AG09309 (cell line): ENCODE measurements at places on chromosomes 13 and 19.
A peak's percentile ranks its signal among the peaks of the same experiment; 100 is the strongest.

- no peak for DNase-seq
Observed at GRCh38 chr13:98310485-98311199, 133.6 kb upstream of the RNF113B start.

DNA sequence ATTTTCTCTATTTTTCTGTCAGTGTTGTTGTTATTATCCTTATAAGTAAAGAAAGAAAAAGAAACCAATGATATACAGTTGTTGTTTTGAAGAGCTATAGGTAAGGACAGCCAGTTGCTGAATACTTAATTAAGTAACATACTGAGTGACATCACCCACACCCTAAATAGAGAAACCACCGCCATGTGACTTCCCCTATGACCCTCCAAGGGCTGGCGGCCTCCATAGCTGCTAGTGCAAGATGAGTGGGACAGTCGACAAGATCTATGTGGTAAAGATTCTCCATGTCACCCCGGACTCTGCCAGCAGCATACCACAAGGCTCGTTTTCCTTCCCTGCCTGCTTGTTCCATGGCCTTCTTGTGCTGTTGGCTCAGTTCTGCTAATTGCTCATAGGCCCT lies 221.1 kb downstream of the DNAJC15 start:
- DNase-seq = no peak

- DNase-seq = no peak
Observed at GRCh38 chr13:50291611-50292010, 276.4 kb downstream of the KCNRG start.

GRCh38 chr13:73000027-73000674 lies 58.7 kb upstream of the KLF5 start:
- no peak for DNase-seq

DNA sequence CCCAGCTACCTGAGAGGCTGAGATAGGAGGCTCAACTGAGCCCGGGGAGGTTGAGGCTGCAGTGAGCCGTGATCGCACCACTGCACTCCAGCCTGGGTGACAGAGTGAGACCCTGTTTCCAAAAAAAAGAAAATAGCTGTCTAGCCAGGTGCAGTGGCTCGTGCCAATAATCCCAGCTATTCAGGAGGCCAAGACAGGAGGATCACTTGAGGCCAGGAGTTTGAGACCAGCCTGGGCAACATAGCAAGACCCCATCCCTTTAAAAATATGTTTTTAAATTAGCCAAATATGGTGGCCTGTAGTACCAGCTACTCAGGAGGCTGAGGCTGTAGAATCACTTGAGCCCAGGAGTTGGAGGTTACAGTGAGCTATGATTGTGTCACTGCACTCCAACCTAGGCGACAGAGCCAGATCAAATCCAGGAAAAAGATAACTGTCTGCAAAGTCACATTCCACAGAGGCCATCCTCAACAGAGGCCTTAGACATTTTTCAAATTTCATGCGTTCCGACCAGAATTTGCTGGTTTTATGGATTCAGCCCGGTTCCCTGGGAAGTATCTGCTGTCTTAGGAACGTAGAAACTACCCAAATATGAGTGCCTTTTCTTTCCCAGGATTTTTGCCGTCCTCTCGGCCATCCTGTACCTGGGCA lies 58.7 kb upstream of the USE1 start:
- DNase-seq = no peak

- no peak for DNase-seq
Observed at GRCh38 chr13:109764470-109765291, 21.7 kb downstream of the IRS2 start.

DNA sequence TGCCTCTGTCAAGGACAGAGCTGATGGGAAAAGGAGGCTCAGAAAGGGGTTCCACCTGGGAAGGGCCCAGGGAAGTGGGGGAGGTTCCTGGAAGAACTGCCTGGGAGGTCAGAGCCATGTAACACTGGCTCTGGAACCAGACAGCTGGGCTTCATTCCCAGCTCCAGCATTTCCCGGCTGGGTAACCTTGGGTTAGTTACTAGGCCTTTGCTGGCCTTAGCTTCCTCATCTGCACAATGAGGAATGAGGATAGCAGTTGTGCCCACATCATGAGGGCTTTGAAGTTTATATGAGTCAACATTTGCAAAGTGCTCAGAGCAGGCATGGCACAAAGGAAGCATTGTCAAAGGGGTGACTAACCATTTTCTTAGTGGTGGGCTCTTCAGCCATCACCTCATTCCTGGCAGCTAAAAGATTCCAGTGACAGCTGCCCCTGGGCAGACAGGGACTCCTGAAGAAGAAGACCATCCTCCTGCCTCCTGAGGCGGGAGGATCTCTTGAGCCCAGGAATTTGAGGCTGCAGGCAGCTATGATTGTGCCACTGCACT lies 1.7 kb upstream of the DNAJB1 start:
- no peak for DNase-seq

DNA sequence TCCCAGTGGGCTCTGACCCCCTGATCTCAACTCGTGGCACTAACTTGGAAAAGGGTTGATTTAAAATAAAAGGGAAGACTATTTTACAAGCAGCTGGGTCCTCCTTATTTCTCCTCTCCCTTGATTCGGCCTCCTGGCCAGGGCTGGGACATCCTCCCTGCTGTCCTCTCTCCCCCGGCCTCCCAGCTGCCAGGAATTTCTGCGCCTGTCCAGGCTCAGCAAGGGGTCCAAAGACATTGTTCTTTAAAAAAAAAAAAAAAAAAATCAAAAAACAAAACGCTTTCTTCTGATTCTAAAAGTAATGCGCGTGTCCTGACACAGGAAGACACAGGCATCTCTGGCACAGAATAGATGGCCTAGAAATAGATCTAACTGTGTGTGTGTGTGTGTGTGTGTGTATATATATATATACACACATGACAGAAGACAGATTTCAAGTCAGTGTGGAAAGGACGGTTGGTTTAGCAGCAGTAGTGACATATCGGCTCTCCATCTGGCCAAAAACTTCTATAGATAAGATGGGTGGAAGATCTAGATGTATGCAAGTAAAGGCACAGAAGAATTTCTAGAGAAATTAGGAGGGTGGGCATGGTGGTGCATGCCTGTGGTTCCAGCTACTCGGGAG lies 12.3 kb upstream of the LENG8 start:
- no peak for DNase-seq

- no peak for DNase-seq
Observed at GRCh38 chr19:47694466-47695273, 18.6 kb upstream of the EHD2 start.

DNA sequence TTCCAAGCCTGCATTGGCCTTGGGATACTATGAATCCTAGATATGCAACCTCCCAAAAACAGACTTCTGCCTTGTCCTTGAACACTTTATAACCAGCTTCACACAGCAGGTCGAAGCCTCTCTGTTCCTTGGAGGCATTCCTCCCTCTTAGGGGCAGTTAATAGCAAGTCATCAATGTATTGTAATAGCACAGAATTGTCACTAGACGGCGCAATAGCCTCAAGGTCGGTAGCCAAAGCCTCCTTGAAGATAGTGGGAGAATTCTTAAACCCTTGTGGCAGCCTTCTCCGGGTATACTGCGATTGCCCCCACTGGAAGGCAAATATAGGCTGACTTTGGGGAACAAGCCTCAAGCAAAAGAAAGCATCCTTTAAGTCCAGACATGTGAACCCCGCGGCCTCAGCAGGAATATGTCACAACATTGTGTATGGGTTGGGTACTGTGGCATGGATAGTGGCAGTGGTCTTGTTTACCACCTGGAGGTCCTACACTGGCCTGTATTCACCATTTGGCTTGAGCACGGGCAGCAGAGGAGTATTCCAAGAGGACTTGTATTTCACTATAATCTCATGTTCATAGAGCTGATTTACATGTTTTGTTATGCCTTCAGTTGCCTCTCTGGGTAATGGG lies 61.1 kb downstream of the ZNF431 start:
- peak; percentile 10 for DNase-seq

GRCh38 chr19:43351998-43352746 lies 1.3 kb upstream of the CD177 start:
- no peak for DNase-seq

- DNase-seq = peak; percentile 64
Observed at GRCh38 chr13:113907635-113908617, 44.0 kb upstream of the GAS6 start.

GRCh38 chr13:112113851-112114250 lies 46.9 kb downstream of the SOX1 start:
- no peak for DNase-seq

- no peak for DNase-seq
Observed at GRCh38 chr19:50580970-50581634, 12.9 kb upstream of the LRRC4B start.

DNA sequence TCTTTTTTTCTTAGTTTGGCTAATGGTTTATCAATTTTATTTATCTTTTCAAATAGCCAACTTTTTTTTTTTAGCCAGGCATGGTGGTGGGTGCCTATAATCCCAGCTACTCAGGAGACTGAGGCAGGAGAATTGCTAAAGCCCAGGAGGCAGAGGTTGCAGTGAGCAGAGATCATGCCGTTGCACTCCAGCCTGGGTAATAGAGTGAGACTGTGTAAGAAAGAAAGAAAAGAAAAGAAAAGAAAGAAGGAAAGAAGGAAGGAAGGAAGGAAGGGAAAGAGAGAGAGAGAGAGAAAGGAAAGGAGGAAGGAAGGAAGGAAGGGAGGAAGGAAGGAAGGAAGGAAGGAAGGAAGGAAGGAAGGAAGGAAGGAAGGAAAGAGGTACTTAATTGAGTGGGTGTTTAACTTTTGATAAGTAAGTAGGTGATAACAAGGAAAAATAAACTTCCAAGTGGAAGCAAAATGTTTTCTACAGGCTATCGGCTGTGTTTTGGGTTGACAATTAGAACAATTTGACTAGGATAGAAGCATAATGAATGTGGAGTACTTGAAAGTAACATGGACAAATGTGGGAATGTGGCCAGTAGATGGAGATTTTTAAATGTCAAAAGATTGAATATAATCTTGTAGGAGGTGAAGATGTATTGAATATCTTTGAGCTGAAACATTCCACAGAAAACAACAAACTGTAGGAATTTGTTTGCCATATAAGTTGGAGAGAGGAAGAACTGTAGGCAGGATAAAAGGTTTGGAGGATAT lies 62.8 kb upstream of the MYO16 start:
- DNase-seq = no peak
